Lower lobe of right lung (tissue), 2 donors: ENCODE measurements at places on chromosomes 13 and 19.
A peak's percentile ranks its signal among the peaks of the same experiment; 100 is the strongest.

DNA sequence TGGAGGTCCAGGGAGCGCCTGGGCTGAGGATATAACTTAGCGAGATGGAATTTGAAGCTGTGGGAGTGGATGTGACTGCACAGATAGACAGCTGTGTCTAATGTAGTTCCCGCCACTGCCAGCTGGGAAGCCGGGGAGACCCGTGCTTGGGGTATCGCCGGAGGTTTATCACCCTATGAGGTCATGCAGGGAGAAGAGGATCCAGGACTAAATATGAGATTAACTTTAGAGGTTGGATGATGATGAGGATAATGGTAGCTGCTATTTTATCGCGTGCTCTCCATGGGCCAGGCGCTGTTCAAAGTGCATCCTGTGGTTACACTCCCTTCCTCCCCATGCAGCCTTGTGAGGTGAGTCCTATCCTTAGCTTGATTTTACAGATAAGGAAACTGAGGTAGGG, 19.9 kb downstream of the SSC5D start:
- H3K36me3 ChIP-seq = no peaks in the 10 kb centered on the region
- peaks cover 8% of the 10 kb centered on the region for H3K4me1 ChIP-seq
- peak; percentile 25 for DNase-seq
- H3K27ac ChIP-seq = no peak overlapping the region
- H3K4me3 ChIP-seq = no peak overlapping the region

DNA sequence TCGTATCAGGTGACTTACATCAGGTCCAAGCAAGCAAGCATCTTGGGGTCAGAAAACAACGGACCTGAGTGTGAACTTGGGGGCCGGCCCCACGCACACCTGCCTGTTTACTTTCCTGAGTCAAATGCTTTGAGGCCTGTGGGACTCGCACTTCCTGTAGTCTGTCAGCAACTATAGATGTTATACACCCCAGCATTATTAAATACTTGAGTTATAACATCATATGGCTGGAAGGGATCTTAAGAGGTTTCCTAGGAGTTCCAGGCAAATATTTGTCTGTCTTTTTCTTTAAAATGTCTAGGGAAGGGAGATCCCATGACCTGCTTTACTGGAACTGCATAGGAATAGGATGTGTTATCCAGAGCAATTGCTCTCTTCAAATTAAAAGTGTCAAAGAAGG, 280.6 kb downstream of the SHISA2 start:
- no peaks in the 10 kb centered on the region for H3K27me3 ChIP-seq
- H3K4me1 ChIP-seq = no peaks in the 10 kb centered on the region
- no peaks in the 10 kb centered on the region for H3K36me3 ChIP-seq
- no peak overlapping the region for H3K27ac ChIP-seq
- H3K4me3 ChIP-seq = no peak overlapping the region
- no peak for DNase-seq

GRCh38 chr19:55898911-55899310, 33.2 kb downstream of the NLRP13 start:
- H3K4me3 ChIP-seq = no peak overlapping the region
- no peak for DNase-seq
- H3K36me3 ChIP-seq = no peaks in the 10 kb centered on the region

DNA sequence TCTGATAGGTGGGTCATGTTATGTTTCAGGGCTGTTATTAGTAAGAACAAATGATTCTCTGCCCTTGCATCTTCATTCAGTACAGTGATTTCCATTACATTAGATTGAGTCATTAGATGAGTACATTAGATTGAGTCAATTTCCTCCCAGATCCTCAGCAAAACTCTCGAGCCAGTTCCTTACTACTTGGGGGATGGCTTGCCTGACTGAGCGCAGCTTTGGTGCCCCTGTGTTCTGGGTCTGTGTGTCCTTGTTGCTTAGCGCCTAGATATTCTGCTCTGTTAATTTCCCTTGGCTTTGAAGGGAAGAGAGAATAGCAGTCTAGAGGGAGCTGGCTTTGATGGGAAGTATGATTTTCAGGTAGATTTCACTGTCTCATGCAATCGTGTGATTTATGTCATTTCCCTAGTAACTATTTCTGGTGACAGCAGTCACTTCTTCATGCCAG, 19.1 kb upstream of the SCEL start:
- no peak overlapping the region for H3K4me3 ChIP-seq
- H3K27ac ChIP-seq = no peak overlapping the region
- no peaks in the 10 kb centered on the region for H3K36me3 ChIP-seq
- no peak for DNase-seq
- H3K27me3 ChIP-seq = no peaks in the 10 kb centered on the region
- no peaks in the 10 kb centered on the region for H3K4me1 ChIP-seq

GRCh38 chr13:100789968-100790367, 115.4 kb upstream of the TMTC4 start:
- H3K4me3 ChIP-seq = no peak overlapping the region
- H3K27ac ChIP-seq = peak overlapping the region; percentile 31
- peaks cover 15% of the 10 kb centered on the region for H3K4me1 ChIP-seq
- H3K27me3 ChIP-seq = no peaks in the 10 kb centered on the region
- no peaks in the 10 kb centered on the region for H3K36me3 ChIP-seq

DNA sequence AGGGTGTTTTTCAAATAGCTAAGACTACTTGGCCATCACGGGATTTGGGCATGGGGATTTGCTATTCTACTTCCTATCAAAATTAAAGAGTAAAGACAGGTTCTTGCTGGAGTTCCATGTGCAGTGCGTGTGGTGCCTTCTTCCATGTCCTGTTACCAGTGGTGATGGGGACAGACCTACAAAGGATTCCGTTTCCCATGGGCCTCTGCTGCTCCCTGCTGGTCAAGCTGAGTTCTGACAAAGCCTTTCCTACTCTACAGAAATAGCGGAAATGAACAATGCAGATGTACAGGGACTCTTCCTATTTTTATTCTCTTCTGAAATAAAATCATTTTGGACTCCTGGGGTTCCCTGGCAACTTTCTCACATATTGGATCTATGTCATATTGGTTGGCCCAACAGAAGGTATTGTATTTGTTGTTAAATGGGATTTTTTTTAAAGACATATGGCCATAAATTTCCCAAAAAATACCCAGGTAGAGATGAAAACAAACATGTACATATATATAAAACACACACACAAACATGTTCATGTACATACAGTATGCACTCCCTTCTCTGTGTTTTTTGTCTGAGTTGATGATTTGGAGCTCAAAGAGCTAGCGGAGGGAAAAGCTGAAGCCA, 90.5 kb upstream of the SLC15A1 start:
- DNase-seq = peak; percentile 56
- H3K27ac ChIP-seq = no peak overlapping the region
- no peaks in the 10 kb centered on the region for H3K27me3 ChIP-seq
- no peak overlapping the region for H3K4me3 ChIP-seq

DNA sequence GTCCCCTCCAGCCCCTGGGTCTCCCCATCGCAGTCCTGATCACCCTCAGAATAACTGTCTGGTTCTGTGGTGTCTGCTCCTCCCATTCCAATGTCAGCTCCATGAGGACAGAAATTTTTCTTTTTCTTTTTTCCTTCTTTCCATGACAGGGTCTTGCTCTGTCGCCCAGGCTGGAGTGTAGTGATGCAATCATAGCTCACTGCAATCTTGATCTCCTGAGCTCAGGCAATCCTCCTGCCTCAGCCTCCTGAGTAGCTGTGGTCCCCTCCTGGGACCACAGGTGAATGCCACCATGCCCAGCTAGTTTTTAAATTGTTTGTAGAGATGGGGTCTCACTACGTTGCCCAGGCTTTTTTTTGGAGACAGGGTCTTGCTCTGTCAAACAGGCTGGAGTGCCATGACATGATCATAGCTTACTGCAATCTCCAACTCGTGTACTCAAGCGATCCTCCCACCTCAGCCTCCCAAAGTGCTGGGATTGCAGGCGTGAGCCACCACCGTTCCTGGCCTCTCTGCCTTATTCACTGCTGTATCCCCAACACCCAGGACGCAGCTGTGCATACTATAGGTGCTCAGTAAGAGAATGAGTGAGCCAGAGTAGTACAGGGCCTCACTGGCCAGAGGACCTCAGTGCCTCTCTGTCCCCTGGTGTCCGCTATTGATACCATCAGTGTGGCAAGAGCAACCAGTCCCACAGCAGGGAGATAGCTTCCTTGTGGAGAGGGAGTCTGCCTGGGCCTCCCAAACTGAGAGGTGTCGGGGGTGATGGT, 5.2 kb upstream of the DOCK6 start:
- peak overlapping the region; percentile 80 for H3K27ac ChIP-seq
- H3K27me3 ChIP-seq = no peaks in the 10 kb centered on the region
- no peak overlapping the region for H3K4me3 ChIP-seq
- no peaks in the 10 kb centered on the region for H3K36me3 ChIP-seq

DNA sequence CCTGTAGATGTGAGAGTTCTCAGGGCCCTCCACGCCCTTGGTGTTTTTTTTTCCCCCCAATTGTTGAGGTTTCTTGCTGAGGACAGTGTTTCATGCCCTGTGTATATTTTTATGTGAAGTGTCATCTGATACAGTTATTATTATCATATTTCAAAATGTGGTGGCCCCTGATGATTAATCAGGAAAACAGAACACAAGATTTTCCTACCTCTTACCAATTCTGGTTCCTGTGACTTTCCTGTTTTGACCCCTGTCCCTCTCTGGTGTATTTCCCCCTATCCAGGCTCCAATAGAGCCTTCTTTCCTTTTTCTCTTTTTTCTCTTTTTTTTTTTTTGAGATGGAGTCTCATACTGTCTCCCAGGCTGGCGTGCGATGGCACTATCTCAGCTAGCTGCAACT, 642 bp downstream of the PSG8 start:
- H3K27ac ChIP-seq = no peak overlapping the region
- H3K36me3 ChIP-seq = no peaks in the 10 kb centered on the region
- no peak overlapping the region for H3K4me3 ChIP-seq

DNA sequence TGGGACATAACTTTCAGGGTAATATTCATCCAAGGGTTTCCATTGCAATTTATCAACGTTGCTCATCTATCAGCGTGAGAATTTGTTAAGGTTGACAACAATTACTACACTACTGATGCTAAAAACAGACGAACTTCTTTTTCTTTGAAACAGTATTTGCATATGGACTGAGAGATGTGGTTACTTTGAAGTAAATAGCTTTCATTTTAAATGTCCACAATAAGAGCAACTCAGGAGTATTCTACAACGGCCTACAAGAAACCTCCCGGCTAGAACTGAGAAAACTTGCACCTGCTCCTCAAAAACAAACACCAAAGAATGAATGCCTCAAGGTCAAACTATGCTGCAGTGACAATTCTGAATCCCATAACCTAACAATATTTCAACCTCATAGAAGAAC, 238.4 kb downstream of the IRS2 start:
- H3K4me3 ChIP-seq = no peak overlapping the region
- no peak for DNase-seq
- H3K27me3 ChIP-seq = no peaks in the 10 kb centered on the region
- H3K4me1 ChIP-seq = no peaks in the 10 kb centered on the region

DNA sequence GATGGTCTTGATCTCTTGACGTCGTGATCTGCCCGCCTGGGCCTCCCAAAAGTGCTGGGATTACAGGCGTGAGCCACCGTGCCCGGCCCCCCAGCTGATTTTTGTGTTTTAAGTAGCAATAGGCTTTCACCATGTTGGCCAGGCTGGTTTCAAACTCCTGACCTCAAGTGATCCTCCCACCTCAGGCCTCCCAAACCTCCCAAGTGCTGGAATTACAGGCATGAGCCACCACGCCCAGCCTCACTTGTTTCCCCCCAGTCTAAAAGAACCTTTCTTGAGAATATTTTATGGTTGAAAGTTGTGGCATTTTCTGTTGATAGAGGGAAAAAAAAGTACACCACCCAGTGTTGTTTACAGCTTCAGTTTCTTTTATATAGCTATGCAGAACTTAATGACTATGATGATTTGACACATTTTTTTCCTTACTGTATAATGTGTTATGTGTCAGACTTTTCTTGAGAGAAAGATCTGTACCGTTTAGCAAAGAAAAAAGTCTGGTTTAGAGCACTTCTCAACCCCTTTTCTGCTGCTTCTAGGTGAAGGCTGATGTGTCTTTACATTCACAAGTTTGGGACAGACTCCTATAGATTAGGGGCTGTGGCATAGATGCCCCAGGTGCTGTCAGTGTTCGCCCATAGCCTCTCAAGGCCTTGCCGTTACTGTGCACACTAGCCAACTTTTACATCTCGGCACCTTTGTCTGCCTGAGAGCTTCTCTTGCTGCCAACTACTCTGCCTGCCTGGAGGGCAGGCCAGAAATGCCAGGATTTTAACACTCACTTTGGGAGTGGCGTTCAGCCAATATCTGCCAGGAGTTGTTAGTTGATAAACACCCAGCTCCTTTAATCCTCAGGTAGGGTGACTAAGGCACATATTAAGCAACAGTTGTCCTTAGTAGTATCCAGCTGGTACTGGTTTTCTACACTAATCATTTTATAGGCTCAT, 33.0 kb downstream of the KCTD4 start:
- no peaks in the 10 kb centered on the region for H3K36me3 ChIP-seq
- H3K27me3 ChIP-seq = no peaks in the 10 kb centered on the region
- no peak overlapping the region for H3K4me3 ChIP-seq
- DNase-seq = peak; percentile 59
- no peaks in the 10 kb centered on the region for H3K4me1 ChIP-seq

GRCh38 chr19:47020992-47021496, 1.4 kb downstream of the NPAS1 start:
- no peak for DNase-seq
- H3K36me3 ChIP-seq = no peaks in the 10 kb centered on the region
- H3K27me3 ChIP-seq = peaks cover 71% of the 10 kb centered on the region
- no peak overlapping the region for H3K27ac ChIP-seq

DNA sequence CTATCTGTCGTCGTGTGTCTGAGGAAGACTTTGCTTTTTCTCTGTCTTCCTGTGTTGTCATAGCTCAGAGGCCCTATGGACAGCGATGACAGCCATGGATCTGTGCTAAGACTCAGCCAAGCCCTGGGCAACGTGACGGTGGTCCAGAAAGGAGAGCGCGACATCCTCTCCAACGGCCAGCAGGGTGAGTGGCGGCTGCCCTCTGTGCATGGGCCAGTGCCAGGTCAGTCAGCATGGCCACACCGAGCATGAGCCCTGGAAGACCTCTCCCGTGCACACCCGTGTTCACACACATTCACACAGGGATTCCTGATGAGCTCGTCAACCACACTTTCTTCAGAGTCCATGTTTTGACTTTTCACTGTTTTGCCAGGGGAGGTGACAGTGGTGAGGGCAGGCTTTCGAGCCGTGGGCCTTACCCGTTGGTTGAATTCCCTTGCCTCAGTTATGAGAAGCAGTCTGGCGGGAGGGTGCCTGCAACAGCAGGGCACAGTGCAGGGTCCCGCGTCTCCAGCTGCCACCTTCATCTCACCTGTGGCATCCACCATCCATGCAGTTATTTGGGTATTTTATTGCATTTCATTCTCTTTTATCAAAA, 20.2 kb downstream of the NAXD start:
- H3K4me3 ChIP-seq = no peak overlapping the region
- DNase-seq = peak; percentile 33
- no peaks in the 10 kb centered on the region for H3K4me1 ChIP-seq
- no peaks in the 10 kb centered on the region for H3K27me3 ChIP-seq
- H3K27ac ChIP-seq = no peak overlapping the region
